ENCODE measurements at places on chromosomes 1 and 21.

DNA sequence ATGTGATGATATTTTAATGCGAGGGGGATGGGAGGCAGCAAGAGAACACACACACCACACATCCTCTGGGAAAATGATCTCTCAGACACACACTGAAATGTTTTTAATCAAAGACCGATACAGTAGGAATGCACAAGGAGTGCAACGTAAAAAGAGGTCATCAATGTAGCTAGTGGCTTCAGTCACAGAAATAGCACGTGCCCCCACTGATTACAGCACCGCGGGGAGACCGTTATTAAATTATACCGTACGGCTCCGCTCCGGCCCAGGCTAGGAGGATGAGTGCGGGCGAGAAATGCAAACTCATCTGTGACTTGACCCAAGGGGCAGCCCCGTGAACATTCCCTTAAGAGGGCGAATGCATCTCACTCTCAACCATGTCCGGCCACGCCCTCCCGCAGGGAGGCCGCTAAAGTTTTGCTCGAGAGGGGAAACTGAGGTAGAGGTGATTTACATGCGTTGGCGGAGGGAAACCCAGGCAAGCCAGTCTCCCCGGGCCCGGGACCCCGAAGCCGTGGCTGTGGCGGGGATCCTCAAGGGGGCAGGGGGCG, 552 bp downstream of the UBR4 start:
- peak; percentile 23 for DNase-seq

DNA sequence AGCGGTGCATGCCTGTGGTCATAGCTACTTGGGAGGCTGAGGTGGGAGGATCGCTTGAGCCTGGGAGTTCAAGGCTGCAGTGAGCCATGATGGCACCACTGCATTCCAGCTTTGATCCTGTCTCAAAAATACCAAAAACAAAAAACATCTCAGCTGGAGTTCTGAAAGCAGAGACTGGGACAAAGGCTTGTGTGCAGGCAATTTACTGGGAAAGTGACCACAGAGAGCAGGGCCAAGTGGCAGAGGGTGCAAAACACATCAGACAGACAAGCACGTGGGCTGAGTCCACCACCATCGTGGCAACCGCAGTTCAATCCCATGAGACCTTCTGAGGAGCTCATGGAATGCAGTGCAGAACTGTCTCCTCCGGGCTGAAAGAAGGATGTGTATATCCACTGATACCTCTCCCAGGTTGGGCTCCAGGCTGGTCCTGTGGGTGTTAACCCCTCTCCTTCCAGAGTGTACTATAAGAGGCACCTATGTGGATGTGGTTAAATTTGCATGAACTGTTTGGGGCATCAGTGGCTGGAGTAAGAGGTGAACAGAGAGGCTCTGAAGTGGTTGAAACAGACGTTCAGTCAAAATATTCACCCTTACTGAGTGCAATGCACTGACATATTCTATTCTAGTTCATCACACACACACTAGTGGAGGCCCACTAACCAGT, 10.8 kb downstream of the PIGP start:
- DNase-seq = no peak

DNA sequence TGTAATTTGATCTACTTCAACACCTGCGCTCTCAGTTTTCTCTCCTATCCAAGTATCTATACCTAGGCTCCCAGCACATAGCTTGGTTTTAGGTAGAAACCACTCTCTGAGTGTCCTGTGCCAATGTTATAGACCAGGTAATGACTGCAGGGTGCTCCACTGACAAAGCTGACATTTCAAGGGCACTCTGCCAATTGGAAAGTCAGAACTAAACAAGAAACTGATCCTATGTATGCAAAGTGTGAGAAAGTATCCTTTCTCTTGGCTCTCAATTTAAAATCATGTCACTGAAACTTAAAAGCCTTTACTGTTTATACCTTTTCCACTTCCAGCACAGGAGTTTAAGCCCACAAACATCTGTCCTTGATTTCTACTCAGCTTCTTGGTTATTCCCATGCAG, 45.0 kb upstream of the AIM2 start:
- DNase-seq = no peak

- no peak for DNase-seq
Observed at GRCh38 chr1:20093940-20094391, 24.0 kb downstream of the PLA2G5 start.

DNA sequence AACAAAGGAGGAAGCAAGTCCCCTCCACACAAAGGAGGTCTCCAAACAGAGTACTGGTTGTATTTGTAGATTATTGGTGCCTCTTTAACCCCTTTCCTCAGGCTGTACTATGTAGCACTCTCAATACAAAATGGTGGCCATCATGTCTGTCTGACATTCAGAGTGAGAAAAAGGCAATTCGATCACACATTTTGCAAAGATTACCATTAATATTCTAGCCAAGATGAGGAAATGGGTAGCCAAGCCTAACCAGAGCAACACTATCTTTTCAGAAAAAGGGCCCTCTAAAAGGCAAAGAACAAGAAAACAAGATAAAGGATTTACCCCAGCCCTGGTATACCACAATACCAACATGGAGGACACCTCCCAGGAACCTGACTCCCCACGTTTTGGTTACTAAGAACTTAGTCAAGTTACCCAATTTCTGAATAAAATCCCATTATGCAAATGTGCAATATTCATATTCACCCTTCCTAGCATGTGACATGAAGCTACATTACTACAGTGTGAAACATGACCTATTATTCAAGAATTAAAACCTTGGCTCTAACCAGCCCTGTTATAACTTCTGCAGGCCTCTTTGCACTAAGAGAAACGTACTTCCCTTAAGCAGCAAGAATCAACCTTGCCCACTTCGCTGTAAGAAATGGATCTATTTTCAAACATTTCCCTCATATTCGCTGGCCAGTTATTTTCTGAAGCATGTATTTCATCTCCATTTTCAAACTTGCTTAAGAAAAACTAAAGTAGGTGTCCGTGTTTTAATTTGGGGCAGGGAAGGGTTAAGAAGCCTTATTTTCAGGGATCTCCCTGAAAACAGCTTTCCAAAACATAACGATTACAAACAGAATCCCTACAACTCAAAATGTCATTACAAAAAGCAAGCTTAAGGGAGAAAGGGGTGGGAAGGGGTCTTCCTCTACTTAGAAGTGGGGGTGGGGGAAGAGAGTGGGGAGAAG, 2.1 kb downstream of the KDM5B start:
- DNase-seq = no peak

GRCh38 chr21:41879190-41879998, at the start of gene PRDM15:
Gene PRDM15 (minus strand): TSS chr21:41879344. CDS start chr21:41860363, 18,981 bp downstream.
- peak; percentile 81 for DNase-seq

GRCh38 chr1:36321119-36321951, 2.1 kb downstream of the EVA1B start:
- DNase-seq = peak; percentile 30

- DNase-seq = no peak
Observed at GRCh38 chr1:168792142-168792541, 63.1 kb upstream of the DPT start.

DNA sequence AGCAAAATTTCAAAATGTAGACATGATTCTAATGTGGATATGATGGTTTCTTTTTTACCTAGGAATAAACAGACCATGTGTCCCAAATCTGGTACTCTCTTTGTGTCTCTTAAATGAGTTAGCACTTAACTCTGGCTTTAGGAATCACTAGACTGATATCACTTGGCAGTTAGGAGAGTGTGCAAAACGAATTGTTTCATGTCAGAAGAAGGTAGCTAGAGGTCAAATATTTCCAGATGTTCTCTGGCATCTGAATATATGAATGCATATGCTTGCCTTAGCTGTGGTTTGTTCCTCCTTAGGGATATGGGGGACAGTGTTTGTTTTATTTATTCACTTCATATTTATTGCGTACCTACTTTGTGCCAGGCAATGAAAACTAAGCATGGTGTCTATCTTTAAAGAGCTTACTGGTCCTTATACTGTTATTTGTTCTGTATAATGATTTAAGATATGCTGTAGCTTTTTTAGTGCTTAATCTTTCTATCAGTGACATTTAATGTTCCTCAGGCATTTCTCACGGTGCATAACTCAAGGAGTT, 65.2 kb downstream of the LRRC8C start:
- DNase-seq = no peak

GRCh38 chr1:237891979-237892378, 1.3 kb upstream of the ZP4 start:
- no peak for DNase-seq
